Cortex of kidney (tissue), 1 donor: ENCODE measurements at places on chromosomes 3 and 15.

- no peak for DNase-seq
Measured at GRCh38 chr3:73605412-73605811, 19.3 kb downstream of the PDZRN3 start.

DNA sequence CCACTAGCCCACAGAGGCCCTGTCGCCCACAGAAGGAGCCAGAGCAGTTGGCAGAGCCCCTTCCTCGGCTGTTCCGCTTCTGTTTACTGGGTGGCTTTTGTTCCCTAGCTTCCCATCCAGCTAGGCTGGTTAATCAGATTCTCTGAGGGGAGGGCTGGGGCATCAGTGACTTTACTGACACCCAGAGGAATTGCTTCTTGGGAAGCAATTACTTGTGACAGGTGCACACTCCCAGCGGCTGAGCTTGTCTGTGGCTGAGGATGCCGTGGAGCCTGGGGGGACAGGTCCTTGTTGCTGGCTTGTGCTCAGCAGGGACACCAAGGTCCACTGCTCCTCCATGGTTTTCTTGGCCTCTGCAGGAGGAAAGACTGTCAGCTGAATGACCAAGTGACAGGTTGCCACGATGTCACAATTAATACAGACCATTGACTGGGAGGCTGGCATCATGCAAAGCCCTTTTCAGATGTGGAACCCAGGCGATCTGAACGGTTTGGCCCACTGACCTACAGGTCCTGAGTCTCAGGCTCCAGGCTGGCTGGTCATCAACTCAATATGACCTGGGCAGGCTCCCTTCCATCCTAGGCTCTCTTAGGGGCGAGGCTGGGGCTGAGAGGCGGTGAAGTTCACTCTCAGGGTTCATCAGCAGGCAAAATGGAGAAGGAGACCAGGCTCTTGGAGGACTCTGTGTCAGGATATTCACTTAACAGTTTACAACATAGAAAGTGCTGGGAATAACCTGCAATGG lies 31.8 kb upstream of the SFMBT1 start:
- no peak for DNase-seq

- DNase-seq = no peak
Measured at GRCh38 chr15:68354268-68354667, 76.7 kb downstream of the FEM1B start.

GRCh38 chr3:33426068-33426467 lies 14.1 kb downstream of the UBP1 start:
- no peak for DNase-seq

DNA sequence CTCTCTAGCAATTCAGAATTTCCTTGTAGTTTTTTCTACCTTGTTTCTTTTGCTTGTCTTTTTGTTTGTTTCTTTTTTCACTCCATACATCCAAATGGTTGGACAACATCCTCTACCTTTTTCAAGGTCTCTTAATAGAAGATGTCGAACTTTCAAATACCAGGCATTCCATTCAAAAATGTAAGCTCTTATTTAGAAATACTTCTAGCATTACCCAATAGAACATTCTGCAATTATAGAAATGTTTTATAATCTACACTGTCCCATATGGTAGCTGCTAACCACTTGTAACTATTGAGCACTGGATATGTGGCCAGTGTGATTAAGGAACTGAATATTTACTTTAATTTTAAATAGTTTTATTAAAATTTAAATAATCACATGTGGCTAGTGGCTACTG lies 196.2 kb upstream of the MRPL3 start:
- no peak for DNase-seq

GRCh38 chr3:4897765-4898453 lies 81.3 kb upstream of the BHLHE40 start:
- no peak for DNase-seq

GRCh38 chr3:147513785-147514184 lies 104.6 kb downstream of the ZIC1 start:
- DNase-seq = no peak

- no peak for DNase-seq
Measured at GRCh38 chr15:97708252-97708651, 252.3 kb upstream of the ARRDC4 start.

DNA sequence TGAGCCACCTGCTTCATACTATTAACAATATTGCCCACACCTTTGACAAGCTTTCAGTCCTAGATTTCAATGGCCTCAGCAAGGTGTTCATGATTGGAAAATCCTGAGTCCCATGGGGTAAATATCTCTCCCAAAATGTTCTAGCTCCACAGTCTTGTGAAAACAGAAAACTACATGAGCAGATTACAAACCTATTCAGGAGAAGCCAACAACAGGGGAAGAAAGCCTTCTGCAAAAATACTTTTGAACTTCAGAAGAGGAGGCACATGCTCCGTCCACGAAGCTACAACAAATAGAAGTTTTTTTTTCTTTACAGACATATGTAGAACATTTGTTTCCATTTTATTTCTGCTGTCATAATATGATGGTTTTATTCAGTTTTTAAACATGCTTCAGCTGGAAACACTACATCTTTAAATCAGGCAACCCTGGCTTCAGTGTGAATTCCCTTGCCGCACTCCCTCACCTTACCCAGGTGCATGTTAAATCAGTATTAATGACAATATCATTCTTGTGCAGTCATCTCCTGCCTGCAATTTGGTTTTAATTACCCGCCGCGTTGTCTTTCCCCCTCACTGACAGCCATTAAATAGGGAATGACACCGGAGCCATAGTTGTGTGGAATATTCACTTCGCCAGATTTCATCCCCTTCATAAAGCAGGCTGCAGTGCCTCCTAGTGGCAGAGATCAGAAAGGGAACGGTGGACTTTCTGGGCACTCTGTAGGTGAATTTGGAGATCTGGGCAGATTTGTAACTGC lies 725.5 kb upstream of the ARRDC4 start:
- DNase-seq = no peak

GRCh38 chr3:9399746-9400145 lies 2.3 kb downstream of the SETD5 start:
- DNase-seq = no peak

- DNase-seq = no peak
Measured at GRCh38 chr3:78728406-78729145, 1039.2 kb downstream of the ROBO1 start.

- DNase-seq = no peak
Measured at GRCh38 chr15:32652178-32652577, 10.7 kb downstream of the SCG5 start.

GRCh38 chr3:113214917-113215595 lies 3.7 kb downstream of the BOC start:
- DNase-seq = no peak

DNA sequence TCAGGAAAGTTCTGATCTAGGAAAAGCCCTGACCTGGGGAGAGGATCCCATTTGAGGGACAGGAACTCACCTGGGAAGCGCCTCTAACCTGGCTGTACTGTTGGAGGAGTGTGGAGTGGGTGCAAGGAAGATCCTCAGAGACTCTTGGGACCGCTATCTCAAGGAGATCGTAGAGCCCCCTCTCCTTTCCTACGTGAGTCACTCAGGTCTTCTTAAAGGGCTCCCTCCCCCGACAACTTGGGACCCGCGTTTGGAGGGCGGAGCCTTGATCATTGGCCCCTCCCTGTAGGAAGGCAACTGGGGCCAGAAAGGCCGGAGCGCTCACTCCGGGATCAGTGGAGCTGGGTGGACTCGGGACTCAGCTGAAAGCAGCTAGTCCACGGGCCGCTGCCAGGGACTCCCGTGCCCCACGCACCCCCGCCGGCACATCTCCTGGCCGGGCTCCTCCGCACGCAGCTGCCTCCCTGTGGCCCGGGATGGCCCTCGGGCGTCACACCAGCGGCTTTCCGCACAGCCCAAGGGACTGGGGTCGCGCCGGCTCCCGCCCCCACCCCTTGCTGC lies 520 bp downstream of the SLC26A6 start:
- DNase-seq = no peak

- no peak for DNase-seq
Measured at GRCh38 chr3:56126632-56127031, 341.6 kb downstream of the ERC2 start.

DNA sequence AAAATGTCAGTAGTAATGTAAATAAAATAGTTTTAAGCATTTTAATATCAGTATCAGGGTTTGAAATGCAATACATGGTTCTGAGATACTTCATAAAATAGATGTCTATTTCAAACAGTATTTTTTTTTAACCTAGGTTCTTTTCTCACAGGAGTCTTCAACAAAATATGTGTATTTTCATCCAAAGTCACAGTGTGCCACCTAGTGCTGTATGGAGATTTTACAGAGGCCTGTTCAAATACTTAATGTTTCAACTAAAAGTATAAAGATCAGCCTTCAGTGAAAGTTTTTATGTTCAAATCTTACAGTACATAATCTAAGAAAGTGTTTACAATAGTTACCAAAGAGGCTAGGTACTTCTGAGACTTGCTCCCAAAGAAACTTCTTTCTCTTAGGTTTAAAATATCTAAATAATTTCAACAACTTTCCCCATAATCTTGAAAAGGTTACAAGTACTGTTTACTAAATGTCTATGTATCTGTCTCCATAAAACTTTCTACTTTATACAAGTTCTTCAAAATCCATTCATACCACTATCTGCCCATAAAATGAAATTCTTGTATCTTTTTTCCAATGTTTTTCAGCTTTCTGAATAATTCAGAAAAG lies 38.3 kb downstream of the SCAPER start:
- DNase-seq = no peak

DNA sequence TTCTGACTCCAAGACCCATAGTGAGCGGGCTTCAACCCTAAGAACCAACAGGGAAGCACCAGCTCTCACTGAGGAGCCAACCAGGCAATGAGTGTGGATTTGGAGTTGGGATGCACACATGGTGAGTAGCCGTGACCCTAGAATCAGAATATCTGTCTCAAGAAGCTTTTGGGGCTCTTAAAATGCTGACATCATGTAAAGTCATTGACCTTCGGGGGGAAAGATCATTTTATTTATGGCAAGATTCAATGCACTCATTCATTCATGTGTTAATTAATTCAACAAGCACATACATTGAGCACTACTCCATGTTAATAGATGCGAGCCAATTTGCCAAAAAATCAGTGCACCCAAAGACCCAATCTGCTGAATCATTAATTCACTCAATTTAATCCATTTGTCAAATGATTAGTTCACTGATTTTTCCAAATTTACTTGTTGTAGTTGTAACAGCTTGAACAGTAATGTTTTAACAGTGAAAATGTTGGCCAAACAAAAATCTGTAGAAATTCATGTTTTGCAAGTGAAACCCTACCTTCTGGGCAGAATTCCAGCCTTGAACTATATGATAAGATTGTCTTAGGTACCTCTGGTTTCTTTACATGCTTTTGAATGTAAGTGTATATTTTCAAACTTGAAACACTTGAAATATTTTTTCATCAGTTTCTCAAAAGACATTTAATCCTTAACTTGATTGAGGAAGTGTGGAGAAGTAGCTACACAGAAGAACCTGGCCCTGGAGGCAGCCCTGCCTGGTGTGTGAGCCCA lies 29.8 kb upstream of the LACTB start:
- DNase-seq = no peak

- no peak for DNase-seq
Measured at GRCh38 chr3:74106925-74107324, 482.2 kb upstream of the PDZRN3 start.

DNA sequence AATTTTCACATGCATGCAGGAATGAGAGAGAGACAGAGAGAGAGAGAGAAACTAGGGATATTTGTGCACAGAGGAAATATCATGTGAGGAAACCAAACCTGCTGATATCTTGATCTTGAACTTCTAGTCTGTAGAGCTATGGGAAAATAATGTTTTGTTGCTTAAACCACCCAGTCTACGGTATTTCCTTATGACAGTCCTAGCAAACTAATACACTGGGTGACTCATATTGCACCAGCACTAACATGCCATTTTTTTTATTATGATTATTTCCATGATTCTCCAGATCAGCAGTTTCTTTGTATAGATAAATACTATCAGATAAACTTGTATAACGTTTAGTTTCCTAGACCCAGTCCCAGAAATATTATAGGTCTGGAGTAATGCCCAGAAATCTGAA lies 1259.0 kb downstream of the ZPLD1 start:
- DNase-seq = no peak
